ENCODE measurements at places on chromosomes 7 and 10. TPM values are rescaled to one million over a fixed set of nuclear protein-coding genes. Genes with fewer than 3 reads are reported as not detected.

DNA sequence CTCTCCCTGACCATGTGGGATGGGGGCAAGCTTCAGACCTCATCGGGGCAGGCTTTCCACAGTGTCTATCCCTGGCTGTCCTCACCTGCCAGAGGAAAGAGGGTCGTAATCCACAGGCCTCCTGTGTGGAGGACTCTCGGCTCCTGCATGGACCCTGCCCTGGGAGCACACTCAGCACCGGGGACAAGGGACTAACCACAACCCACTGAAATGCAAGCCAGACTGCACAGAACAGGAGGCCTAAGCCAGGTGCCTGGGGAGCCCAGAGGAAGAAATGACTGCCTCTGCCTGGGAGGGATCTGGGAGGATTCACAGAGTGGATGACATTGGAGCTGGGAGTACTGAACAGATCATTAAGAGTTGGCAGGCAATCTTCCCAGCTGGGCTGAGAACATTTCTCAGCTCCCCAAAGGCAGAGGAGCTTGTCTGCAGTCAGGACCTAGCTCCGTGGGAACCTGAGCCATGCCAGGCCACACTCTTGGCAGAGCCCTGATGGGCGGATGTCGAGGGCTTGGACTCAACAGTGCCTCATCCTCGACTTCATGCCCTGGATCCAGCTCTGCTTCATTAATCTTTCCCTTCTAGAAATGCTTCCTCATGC is 213.4 kb downstream of the USP6NL start:
- DNase-seq: no peak

- no peak for DNase-seq
Observed at GRCh38 chr10:98582363-98582762, 135.6 kb upstream of the HPS1 start.

DNA sequence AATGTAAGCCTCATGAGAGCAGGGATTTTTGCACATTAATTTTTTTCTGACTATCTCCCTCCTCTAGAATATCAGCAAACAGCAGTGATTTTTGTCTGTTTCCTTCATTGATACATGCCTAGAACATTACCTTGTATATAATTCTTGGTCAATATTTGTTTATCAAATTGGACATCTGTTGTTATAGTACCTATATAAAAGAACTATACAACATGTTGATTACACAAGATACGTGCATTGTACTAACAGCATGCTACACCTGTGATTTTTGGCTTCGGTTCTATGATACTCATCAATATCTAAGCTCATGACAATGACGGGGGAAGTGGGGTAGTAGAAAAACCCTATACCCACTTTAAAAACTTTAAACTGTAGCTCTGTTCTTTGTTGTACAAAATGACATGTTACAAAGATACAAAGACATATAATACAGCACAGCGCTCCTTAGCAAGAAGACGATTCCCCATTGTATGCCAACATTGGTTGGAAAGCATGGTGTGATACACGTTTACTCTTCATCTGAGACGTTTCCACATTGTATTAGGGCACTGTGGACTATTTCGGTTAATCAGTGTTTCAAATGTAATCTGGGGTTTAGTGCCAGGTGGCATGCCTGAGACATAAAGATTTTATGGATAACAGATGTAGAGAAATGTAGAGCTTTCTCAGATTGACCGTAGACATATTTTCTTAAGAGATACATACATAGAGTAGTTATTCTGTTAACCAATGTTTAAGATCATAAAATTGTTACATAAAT is 70.5 kb upstream of the FOXP2 start:
- DNase-seq: no peak

The ADAM8 gene
- 45.3 TPM for total RNA-seq

The PDK4 gene
- total RNA-seq: 26.0 TPM

The RADIL gene
- 6.2 TPM for total RNA-seq
